ENCODE measurements at places on chromosomes 2 and 18.

GRCh38 chr18:10442551-10442971, 11.9 kb upstream of the APCDD1 start:
- no peak for DNase-seq

- DNase-seq, result no peak
These were observed 770 bp downstream of the UPP2 start for GRCh38 chr2:158102446-158102845.

DNA sequence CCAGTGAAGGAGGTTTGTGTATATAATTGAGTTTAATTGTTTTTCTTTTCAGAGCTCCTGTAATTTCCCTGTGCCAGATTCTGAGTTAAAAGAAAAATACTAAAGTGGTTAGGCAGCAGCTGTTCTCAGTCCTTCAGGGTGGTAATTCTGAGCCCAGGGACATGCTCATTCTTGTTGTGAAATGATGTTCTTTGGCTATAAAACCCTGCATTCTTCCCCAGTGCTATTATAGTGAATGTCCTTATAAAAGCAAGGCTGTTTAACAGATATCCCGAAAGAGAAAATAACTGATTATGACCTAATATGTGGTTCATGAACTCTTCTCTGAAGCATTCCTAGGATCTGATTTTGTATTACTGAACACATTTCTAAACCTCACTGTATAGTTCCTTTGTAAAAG, 34.0 kb downstream of the ADAM23 start:
- no peak for DNase-seq

DNA sequence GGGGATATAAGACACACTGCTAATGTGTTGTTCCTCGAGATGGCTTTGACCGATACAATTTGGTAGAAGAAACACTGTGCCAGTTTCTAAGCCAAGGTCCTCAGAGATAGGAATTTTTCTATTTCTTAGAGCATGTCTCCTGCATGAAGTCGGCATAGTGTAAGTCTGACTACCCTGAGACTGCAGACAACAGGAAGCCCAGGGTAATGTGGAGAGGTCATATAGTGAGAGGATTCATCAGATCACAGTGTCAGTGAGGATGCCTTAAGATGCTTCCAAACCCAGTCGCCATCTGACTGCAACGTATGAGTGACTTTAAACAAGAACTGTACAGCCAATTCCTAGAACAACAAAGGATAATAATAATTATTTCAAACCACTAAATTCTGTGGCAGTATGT, 818.3 kb upstream of the GYPC start:
- DNase-seq, result no peak

DNA sequence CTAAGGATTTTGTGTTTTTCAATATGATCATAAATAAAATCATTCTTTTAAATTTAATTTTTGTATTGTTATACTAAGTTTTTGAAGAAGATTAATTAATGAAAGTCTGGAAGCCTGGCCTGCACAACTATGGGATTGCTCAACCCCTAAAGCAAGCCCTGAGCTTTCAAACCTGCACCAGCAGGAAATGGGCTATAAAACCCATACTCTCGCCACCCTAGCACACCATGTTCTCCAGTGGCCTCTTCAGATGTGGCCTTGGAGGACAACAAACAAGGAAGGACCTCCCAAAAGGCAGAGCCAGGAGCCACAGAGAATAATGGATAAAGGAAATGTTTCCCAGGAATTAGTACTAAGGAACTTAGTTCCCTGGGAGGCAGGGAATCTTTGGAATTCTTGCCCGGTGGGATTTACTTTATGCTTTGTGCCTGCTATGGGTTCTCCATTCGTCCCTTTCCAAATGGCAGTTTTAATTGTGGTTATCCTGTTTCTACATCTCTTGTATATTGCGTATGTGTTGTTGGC, 212.5 kb downstream of the ZFP36L2 start:
- no peak for DNase-seq

DNA sequence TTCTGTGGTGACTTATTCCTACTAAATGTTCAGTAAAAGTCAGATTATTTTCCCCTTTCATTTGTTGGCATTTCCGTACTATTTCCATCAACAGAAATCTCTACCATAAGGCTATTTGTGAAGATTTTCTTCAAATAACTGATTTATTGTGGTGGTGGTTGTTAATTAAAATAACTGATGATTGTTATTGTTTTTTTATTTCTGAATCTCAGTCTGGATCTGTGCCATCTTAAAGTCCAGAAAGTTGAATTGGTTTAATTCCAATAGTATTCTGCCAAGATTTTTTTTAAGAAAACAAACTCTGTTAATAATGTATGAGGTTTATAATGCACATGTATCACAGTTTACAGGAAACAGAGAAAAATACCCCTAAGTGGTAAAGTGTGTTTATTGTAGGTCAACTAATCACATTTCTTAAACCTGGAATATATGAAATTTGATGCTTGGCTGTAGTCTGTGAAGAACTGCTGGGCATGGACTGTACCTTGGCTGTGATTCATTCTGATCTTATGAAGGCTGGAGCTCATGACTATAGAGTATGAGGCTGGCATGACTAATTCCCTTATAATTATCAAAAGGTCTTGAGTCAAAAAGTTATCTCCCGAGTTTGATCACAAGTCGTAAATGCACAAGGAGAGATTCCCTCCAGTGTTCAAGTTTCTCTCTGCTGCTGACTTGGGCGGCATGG, 134.2 kb upstream of the RND3 start:
- DNase-seq, result no peak

- no peak for DNase-seq
These were observed 27.5 kb downstream of the RAMP1 start for GRCh38 chr2:237886685-237887481.

DNA sequence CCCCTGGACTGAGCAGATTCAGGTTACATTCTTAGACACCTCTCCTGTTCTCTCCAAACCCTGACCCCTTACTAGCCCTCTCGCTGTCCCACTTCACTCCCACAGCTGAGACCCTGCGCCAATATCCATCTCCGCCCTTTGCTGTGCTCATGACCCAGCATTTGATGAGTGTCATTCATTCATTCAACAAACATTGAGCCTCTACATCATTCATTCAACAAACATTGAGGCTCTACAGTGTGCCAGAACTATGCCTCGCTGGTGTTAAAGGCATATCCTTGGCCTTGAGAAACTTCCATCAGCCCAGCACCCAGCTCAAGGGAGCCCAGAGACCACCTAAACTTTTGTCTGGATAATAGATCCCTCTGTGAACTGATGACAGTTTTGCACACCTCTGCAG, 41.9 kb upstream of the MRPL33 start:
- no peak for DNase-seq

DNA sequence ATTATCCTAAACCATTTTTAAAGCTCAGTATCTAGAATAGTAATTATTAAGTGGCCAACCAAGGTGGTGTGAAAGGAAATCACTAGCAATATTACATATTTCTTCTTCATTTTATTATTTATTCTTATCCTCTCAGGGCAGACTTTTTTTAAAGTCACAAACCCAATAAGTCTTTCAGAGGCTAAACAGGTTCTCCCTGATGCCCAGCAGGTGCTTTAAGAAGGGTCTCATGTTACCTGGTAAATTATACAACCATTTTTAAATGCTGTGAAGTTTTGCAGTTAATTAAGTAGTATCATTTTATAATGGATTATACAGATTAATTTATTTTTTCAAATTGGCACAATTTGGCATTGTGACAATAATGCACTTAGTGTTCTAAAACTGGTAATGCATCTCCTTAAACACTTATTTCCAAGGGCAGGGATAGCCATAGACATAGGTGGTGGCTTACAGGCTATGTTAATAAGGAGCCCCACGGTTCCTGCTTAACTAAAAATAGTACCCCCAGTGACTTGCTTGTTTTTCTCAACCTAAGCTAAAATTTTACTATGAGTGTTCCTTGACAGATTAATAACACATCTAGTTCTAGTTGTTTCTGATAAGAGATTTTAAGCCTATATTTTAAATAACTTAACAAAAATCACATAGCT, 67.0 kb downstream of the PMS1 start:
- no peak for DNase-seq

- no peak for DNase-seq
These were observed 9.9 kb downstream of the GLI2 start for GRCh38 chr2:120745420-120746111.

DNA sequence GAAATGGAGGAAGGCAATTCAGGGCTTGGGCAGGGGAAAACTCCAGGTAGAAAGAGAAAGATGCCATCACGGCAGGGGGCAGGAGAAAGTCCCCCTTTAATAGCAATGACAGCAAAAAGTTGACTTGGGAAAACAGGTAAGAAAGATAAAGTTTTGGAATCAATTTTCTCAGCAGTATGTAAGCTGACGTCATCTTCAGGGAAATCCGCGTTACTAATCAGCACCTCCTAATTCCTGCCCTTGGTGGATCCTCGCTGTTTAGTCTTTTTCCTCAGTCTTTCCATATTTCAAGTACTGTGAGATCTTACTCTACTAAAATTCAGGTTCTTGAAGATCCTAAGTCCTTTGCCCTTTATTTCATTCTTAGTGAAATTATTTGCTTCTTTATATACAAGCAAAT, 233.0 kb downstream of the MREG start:
- DNase-seq, result no peak

DNA sequence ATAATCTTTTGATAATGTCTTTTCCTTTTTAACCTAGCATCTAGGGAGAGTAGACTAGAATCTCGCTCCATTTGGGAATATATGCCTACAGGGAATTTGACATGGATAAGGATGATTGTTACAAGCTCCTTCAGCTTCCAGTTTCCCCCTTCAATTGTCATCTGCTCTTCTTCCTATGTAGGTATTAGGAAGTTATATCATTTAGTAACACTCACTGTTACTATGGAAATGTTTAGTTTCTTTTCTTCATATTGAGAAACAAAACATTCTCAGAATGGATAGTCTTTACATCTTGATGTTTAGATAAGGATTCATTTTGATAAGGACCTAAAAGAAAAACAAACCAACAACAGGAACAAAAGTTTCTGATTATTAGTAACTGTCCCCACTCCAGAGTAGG, 127.6 kb downstream of the PHLPP1 start:
- no peak for DNase-seq

DNA sequence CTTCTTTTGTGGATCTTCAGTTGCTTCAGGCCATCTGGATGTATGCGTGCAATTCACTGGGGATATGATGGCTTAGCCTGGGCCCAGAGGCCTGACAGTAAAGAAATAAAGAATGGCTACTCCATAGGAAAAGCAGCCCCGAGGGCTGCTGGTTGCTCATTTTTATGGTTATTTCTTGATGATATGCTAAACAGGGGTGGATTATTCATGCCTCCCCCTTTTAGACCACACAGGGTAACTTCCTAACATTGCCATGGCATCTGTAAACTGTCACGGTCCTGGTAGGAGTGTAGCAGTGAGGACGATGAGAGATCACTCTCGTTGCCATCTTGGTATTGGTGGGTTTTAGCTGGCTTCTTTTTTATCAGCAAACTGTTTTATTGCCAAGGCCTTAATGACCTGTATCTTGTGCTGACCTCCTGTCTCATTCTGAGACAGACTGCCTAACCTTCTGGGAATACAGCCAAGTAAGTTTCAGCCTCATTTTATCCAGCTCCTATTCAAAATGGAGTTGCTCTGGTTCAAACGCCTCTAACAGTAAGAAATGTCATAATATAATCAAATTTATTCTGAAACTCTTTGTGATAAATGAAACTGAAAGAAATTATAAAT, 60.5 kb downstream of the DSEL start:
- DNase-seq, result no peak

GRCh38 chr2:207286106-207286505, 120.4 kb upstream of the KLF7 start:
- DNase-seq, result no peak

DNA sequence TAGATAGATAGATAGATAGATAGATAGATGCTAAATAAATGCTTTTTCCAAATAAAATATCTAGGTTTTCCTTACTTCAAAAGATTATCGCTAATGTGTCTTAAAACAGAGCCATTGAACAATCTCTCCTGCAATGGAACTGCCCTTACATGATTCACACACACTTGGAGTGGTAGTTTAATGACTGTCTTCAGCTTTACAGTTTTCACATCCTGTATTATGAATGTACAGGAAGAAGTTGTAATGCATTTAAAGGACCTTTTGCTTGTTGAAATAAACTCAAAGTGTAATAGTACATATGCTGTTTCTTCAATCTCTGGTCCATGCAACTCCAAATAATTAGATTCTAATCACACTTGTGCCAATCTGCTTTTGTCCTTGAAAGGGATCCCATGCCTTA, 797.6 kb upstream of the CDH2 start:
- no peak for DNase-seq

- peak; percentile 72 for DNase-seq
These were observed 31.0 kb downstream of the IL37 start for GRCh38 chr2:112941753-112942653.

DNA sequence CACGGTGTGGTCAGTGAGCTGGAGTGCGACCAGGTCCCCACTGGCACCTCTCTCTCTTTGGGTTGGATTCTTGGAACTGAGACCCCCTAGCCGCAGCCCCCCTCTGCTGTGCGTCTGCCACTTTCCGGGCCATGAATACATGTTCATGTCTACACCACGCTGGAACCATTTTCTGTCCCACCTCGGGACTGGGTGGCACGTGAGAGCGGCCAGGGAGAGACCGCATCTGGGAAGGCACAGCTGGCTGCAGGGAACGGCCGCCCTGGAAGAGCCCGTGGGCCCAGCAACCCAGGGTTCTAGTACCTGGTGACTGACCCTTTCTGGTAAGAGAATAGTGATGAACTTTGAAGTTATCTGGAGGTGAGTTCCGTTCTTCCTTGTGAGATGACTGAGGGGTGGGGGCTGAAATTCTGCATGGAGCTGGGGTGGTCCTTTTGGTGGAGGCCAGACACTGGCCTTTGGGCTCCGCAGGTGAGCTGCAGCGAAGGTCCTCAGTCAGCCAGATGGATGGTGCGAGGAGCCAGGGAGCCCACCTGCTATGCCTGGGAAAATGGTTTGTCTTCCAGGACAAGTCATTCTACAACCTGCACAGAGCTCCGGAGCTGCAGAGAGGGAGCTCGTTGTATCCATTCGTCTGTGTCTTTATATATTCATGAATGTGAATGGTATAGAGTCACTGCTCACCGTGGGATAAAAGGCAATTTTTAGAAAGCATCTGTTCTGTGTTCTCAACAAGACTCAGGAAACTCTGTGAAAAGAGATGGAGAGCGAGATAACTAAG, 223.5 kb downstream of the NDUFA10 start:
- no peak for DNase-seq

GRCh38 chr2:216348756-216349308, 23.5 kb downstream of the MARCHF4 start:
- no peak for DNase-seq

All from CD4-positive, alpha-beta T cell treated with Interleukin-10 for 1 hour (primary cell).